ENCODE measurements at places on chromosomes 1 and 21.

DNA sequence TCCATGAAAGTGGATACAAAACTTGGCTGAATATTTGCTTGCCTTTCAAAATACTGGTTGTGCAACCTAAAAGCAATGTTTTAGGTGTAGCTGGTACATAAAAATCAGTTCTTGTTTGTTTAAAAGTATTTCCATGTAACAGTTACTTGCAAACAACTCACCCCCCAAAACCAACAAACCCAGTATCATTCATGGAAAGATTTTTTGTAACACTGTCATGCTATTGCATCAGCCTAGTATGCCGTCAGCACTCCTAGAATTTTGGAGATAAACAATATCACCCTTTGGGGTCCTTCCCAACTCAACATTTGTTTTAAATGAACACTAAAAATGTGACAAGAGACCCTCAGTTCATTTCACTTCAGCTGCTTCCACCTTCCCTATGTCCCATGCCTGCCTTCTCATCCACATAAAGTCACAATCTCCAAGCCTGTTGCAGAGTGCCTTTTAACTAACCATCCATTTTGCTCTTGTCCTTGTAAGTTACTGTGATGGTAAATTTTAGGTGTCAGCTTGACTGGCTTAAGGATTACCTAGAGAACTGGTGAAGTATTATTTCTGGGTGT is 425.3 kb downstream of the DUSP10 start:
- DNase-seq, result no peak

DNA sequence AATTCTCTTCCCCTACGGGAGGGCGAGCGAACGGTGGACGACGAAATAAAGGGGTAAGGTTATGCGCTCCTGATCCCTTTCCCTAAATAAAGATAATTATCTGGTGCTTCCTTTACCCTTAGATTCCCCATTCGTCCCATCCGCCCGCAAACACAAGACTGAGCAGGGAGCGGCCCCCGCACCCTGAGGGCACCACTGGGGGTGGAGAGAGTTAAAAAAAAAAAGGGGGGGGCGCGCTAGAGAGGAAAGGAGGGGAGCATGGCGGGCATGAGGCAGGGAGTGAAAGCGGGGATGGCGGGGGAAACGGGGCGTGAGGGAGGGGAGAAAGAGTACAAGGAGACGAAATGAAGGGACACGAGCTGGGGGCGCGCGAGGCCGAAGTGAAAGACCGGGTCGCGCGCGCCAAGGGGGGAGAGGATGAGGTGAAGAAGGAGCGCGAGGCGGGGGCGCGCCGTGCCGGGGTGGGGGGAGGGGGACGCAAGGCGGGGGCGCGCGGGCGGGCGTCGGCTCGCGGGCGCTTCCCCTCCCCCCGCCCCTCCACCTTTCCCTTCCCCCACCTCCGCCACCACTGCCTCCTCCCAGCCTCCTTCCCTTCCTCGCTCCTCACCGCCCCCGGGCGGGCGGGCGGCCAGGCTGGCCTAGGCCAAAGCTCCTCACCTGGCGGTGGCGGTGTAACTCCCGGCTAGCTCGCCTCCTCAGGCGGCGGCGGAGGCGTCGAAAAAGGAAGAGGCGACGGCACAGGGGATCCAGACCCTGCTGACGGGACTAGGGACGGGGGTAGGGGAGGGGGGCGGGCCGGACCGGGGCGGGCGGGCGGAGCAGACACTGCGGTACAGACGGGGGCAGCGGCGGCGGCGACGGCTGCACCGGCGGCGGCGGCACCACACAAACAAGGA is 448 bp downstream of the GATAD2B start:
- peak; percentile 49 for DNase-seq

DNA sequence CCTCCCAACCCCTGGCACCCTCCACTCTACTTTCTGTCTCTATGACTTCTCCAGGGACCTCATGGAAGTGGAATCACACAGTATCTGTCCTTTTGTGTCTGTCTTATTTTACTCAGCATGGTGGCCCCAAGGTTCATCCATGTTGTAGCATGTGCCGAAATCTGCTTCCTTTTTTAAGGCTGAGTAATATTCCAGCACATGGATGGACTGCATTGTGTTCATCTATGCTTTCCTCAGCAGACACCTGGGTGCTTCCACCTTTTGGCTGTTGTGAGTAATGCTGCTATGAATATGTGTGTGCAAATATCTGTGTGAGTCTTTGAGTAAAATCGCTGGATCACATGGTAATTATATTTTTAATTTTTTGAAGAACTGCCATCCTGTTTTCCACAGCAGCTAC is 1.6 kb upstream of the PFKL start:
- DNase-seq, result no peak

DNA sequence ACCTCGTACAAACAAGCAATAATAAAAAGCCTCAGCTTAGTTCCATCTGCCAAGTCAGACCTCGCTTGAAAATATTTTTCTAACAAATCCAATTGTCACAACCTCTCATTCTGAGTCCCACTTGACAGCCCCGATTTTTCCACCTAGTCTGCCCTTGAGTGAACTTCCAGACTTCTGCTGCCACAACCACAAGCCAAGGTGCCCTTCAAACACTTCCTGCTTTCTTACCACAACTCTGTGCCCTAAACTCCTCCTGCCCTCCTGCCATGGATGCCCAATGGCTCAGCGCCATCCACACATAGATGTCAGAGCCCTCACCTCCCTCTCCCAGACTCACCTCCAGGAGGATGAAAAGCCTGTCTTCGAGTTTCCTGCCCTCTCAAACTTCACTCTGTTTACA is 3.9 kb downstream of the TMPRSS2 start:
- no peak for DNase-seq

GRCh38 chr1:211606914-211607753 is 28.2 kb upstream of the SLC30A1 start:
- DNase-seq, result no peak

GRCh38 chr21:14734191-14734590 is 188.1 kb upstream of the SAMSN1 start:
- no peak for DNase-seq

- DNase-seq, result no peak
These were observed 163.3 kb downstream of the PIK3R3 start for GRCh38 chr1:45968941-45969666.

DNA sequence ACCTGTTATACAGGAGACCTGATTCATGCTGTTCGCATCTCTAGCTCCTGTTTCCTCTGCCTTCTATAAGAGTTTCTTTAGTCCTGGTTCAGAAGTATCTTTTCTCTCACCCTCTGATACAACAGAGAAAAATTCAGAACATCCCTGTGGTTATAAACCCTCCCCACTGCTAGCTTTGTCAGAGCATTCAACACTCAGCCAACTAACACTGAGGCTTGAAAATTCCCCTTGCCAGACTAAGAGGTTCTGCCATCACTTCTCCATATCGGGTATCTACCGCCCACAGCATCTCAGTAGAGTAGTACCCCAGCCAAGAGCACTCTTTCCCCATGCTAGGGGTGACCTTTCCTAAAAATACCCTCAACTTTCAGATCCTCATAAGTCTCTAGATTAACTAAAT is 19.6 kb upstream of the PIK3R3 start:
- no peak for DNase-seq

- no peak for DNase-seq
These were observed 288.0 kb upstream of the PRMT6 start for GRCh38 chr1:106768501-106768900.
